ENCODE measurements at places on chromosomes 3 and 15.

DNA sequence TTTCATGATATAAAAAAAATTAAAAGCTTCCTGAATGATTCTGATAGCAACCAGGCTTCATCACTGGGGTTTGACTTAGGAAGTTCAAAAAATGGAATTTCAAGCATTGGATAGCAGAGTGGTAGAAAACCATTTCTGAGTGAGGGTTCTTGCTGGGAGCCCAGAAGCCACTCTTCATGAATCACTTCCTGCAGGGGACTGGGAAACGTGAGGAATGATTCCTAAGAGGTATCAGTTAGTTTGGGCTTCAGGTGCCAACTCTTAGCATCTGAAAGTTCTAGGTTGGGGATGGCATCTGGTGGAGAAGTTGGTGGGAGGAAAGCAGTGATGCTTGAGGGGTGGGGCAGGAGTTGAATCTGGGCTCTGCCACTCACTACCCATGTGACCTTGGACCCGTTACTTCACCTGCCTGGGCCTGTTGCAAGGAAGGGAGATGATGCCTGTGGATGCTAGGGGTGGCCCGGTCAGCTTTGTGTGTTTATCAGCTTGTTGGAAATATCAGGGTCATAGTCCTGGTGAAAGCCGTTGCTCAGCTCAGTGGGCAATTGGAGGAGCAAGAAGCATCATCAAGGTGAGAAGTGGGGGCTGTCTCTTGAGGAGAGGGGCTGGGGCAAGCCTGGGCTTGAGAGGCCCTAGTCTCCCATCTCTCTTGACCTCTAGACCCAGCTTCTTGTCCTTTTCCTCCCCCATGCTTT, 37.0 kb upstream of the TNFAIP8L3 start:
- peak; percentile 47 for DNase-seq

DNA sequence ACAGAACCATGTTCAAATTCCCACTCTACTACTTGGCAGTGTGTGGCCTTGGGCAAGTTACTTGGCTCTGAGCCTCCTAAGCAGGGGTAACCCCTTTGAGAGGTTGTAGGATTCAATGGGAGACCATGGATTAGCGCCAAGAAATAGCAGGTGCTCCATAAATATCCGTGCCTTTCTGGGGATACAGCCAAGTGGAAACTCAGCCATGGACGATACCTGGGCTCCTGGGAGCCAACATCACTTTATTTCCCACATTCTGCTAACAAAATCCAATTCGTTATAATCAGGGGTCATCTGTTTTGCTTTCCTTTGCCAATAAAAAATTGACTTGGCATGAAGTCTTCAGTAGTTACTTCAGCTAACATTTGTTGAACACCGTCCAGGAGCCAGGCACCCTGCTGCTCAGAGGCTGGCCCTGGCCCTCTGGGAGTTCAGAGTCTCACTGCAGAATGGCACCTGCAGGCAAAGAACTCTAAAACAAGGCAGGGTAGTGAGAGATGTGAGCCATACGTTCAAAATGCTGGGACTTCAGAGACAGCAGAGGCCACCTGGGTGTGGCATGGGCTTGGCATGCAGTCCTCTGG, 42.3 kb downstream of the ZDHHC19 start:
- no peak for DNase-seq

- DNase-seq = peak; percentile 66
Measured at GRCh38 chr15:67820992-67821783, 4.1 kb upstream of the SKOR1 start.

- no peak for DNase-seq
Measured at GRCh38 chr15:76942331-76942730, 10.8 kb downstream of the RCN2 start.

DNA sequence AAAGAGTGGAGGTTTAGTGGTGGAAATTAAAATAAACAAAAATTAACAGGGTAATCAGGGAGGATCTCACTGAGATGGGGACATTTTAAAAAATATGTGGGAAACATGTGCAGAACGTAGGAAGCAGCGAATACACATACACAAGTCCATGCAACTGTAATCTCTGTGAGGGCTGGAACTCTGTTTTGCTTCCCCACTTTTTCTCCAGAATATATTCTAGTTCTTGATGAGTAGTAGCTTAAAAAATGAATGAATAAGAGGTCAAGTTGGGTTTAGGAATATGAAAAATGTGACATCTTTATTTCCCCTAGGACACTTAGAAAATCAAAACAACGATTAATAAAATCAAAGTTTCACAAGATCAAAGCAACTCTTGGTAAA, 312.2 kb upstream of the ZNF717 start:
- no peak for DNase-seq

DNA sequence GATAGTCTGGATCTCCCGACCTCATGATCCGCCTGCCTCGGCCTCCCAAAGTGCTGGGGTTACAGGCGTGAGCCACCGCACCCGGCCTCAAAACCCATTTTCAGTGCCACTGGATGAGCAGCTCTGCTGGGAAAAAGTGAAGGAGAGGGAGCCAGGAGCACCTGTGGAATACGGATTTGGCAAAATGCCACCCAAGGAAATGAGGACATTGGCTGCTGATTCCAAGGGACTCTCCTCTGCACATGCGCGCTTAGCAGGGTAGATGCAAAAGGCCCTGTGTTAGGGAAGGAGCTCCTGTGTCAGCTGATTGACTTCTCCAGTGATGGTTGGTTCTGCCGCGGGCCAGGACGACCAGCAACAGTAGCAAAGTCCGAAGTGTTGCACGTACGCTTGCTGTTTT, 43.4 kb upstream of the IGF1R start:
- no peak for DNase-seq

Measured in lung microvascular endothelial cell (primary cell).